ENCODE measurements at places on chromosomes 1 and 21.

DNA sequence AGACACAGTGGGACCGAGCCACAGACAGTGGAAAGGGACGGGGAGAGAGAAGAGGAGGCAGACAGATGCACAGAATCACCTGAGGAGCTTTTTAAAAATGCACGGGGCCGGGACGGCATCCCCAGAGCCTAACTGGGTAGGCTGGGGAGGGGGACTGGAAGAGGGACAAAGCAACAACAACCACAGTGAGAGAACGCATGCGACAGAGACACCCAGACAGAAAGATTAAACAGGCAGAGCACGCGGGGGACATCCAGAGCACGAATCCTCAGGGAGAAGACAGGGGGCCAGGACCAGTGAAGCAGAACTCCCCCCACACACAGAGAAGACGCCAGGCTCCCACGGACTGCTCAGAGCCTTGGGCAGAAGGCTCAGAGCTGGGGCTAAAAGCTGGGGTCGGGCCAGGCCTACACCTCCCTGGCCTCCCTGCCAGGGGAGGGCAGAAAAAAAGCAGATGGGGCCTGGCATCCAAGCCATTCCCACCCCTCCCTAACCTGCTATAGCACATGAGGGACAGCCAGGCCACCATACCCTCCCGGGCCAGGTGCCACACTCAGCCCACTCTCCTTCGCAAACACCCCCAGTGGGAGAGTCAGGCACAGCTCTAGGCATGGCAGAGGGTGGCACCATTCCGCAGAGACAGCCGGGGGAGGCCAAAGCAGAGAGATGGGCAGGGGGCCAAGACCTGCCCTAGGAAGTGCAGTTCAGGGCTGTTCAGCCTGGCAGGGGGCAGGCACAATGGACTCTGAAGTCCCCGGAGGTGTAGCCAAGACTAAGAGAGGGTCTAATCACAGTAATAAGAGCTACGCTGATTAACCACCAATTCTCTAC lies 29.8 kb upstream of the COL16A1 start:
- no peak for DNase-seq

DNA sequence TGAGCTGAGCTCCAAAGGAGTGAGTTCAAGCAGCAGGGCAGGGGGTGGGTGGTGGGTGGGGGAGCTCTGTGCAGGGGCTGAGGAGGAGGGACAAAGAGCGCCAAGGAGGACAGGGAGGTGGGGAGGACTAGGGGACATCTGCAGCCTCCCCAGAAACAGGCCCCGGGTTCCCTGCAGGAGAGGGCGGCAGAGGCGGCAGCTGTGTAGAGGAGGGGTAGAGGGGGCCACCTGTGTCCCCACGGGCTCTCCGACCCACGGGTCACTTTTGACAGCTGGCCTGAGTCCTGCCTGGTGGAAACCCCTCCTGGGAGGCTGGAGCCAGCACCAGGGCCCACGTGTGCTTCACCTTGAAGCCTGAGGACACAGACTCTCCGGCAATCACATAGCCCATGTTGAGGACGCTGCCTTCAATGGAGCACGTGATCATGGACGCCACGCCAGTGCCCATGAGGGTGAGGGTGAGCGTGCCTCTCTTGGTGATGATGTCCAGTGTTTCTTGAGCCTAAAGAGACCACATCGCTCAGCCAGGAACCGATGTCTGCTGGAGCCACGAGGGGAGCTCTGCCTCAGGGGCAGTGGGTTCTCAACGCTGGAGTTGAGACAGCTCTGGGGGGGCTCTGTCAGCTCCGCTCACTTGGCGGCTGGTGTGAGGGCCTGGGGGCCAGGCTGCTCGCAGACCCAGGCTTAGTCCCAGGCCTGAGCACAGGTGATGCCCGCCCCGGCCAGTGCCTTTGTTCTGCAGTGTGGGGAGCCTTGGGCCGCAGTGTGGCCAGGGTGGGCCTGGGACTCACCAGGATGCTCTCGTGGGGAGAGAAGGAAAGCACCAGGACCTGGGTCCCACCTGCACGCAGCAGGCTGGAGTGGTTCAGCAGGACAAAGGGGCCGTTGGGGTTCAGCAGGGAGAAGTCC lies 6.6 kb upstream of the TMEM52 start:
- no peak for DNase-seq

- DNase-seq: no peak
These were observed 190.4 kb upstream of the USP25 start for GRCh38 chr21:15539376-15539775.

GRCh38 chr1:23576338-23577055 lies 17.2 kb upstream of the ID3 start:
- DNase-seq: no peak

DNA sequence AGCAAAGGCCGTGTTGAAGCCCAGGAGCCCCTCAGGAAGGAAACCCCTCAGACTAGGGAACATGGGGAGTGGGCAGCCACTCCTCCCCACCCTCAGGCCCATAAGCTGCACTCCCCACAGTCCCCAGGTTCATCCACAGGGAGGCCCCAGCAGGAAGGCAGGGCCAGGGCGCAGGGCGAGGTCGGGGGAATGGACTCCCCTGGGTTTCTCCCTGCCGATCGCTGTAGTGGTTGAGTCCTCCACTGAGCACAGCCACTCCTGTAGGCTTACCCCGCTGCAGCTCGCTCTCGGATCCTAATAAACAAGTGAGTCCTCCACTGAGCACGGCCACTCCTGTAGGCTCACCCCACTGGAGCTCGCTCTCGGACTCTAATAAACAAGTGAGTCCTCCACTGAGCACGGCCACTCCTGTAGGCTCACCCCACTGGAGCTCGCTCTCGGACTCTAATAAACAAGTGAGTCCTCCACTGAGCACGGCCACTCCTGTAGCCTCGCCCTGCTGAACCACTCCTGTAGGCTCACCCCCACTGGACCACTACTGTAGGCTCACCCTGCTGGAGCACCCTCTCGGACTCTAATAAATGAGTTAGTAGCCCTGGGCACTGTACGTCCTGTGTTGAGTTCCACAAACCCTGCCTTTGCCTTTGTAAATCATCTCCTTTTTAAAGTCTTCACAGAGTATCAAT lies 16.2 kb upstream of the COL18A1 start:
- no peak for DNase-seq

DNA sequence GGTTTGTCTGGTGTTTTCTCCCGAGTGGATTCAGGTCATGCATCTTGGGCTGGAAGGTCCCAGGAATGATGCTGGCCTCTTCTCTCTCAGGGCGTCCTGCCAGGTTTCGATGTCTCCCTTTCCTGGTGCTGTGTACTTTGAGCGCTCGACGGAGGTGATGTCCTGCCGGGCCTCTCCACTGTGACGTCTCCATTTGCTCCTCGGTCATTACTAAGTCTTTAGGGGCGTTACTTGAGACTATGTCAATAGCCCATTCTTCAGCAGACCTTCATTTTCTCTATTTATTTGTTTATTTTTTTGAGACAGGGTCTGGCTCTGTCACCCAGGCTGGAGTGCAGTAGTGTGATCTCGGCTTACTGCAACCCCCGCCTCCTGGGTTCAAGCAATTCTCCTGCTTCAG lies 37.2 kb upstream of the TNFRSF1B start:
- no peak for DNase-seq

DNA sequence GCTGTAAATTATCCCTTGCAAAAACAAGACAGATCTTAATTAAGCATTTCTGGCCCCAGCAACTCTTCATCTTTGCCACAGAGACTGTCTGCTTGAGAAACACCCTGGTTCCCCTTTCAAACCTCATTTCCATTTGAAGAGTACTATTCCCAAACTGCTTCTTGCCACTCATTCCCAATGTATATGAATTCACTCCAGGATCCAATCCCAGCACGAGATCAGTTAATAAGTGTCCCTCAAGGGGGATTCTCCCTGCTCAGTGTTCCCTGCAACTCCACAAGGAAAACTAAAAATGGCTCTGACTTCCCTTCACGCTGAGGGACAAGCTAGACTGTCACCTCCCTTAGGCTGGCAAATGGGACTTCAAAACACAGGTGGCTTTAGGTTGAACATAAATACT lies 173.2 kb downstream of the SIPA1L2 start:
- no peak for DNase-seq

DNA sequence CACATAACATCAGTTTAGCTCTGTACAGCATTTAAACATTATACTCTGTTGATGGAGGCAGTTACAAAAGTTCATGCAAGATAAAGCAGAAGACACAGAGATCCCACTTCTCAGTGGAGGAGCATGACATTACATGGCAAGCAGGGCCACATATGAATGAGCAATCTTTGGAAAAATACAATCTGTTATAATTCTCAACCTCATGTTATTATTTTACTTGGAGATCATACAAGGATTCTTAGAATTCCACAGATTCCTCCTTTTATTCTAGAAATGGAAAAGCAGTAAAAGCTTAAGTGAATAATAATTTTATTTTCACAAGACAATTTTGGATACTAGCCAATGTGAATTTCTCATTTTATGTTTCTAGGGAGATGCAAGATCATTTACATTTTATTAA lies 66.6 kb downstream of the IFI44 start:
- DNase-seq: no peak

Data from T47D (cell line).